ENCODE measurements at places on chromosomes 16 and 17. TPM values are rescaled to one million over a fixed set of nuclear protein-coding genes. Genes with fewer than 3 reads are reported as not detected.

DNA sequence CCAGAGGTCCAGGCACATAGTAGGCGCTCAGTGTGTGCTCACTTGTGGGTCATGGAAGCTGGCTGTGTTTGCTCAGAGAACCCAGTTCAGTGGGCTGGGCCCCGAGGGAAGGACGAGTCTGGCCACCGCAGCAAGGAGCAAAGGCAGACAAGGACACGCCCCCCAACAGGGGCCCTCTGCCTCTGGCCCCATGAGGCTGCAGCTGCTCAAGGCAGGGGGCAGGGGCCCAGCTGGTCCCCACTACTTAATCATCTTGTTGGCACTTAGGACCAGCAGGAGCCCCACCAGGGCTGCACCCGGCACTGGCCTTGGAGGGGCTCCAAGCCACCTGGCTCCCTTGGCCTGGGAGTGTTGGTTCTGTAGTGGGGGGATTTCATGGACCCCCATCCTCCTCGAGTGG lies 16.1 kb downstream of the KCNJ12 start:
- DNase-seq: no peak

The CMTM1 gene
- 8.3 TPM for total RNA-seq

The HP gene
- not detected for total RNA-seq

The TMC7 gene
- total RNA-seq: 16.9 TPM

DNA sequence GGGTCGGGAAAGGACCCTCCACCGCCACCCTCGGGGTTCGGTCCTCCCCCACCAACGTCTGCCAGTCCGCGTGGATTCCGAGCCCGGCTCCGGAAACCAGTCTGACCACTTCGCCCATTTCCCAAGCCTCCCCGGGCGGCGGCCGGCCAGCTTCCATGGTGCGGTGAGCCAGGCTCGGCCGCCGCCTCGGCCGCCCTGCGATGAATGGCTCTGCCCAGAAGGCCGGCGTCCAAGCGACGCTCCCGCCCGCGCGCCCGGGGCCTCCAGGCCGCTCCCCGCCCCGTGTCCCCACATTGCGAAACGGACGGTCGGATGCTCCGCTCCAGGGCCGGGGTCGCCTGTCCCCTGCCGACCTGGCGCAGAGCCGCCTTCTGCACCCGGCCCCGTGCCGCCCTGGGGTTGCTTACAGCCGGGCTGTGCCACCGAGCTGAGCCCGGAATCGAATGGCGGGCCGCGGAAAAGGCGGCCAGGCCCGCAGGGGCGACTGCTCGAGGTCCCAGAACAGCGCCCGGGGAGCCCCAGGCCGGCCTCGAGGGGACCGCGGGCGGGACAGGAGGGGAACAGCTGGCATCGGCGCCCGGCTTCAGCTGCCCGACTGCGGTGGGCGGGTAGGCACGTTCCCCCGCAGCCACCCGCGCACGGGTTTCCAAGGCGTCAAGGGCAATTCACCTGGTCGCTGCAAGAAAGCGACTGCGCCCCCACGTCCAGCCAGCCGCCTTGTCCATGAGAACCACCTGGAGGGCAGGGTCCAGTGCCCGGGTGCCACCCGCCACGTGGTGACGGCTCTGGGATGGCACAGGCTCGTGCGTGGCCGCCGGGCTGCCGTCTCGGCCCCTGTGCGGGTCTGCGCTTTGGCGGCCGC lies 18.3 kb upstream of the CBX8 start:
- DNase-seq: peak; percentile 24

- no peak for DNase-seq
Measured at GRCh38 chr17:66749217-66749832, 85.6 kb upstream of the CACNG5 start.

DNA sequence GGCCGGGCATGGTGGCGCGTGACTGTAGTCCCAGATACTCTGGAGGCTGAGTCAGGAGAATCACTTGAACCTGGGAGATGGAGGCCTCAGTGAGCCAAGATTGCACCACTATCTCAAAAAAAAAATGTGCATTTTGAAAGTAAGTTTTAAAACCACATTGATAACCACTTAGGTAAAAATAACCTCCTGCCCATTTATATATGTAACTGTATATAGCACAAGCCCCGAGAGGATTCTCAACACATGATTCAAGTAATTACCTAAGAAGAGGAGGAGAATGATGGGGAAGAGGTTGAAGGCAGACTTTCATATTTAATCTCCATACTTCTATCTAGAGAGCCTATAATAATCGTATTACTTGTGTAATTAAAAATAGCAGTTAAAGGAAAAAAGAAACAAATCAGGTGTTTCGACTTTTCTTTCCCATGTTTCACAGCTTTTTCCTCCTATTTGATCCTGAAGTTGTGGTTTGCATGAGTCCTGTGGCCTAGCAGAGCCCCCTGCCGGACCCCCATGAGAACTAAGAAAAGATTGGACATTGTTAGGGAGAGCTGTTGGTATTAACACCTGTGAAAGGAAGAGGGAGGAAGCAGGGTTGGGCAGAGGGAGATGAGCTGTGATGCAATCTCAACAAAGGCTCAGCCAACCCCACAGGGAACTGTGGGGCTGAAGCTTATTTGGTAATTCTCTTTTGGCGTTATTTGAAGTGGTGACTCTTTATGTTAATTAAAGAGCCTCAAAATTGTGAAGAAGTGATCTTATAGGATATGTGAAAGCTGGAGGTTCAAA lies 22.1 kb downstream of the PMFBP1 start:
- DNase-seq: no peak

DNA sequence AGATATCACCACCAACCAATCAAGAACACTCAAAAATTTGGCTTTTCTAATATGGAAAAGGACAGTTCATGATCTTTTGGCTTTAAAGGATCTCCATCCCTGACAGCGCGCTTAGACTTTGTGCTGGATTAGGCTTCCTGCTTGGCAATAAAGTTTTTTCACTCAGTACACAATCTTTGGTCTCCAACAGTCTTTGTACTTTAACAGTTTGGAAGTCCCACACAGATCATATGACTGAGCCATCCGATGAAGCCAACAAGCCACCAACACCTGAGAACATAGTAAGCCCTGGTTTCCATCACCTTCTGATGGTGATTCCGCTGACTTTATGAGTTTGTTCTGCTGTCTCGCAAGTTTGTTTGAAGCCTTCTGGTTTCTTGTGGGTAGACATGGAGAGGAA lies 34.3 kb downstream of the SMURF2 start:
- no peak for DNase-seq

DNA sequence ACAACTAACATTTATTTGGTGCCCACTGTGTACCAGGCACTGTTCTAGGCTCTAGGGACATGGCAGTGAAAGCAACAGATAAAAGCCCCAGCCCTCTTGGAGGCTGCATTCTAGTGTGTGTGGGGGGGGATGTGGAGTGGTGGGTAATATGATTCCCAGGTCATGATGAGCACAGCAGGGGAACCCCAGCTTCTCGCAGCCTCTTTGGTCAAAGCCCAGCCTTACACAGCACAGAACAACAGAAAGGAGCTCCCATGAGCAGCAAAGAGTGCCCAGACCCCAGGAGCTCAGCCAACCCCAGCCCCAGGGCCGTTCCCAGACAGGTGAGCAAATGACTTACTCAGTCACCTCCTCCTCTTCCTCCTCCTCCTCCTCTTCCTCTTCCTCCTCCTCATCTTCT lies 21.9 kb downstream of the CNGB1 start:
- no peak for DNase-seq

The TMEM101 gene
- 32.1 TPM for total RNA-seq

The EVPL gene
- total RNA-seq: not detected

The PTGES3L gene
- 1.5 TPM for total RNA-seq

The OTOP2 gene
- total RNA-seq: not detected

The HBA1 gene
- total RNA-seq: not detected

DNA sequence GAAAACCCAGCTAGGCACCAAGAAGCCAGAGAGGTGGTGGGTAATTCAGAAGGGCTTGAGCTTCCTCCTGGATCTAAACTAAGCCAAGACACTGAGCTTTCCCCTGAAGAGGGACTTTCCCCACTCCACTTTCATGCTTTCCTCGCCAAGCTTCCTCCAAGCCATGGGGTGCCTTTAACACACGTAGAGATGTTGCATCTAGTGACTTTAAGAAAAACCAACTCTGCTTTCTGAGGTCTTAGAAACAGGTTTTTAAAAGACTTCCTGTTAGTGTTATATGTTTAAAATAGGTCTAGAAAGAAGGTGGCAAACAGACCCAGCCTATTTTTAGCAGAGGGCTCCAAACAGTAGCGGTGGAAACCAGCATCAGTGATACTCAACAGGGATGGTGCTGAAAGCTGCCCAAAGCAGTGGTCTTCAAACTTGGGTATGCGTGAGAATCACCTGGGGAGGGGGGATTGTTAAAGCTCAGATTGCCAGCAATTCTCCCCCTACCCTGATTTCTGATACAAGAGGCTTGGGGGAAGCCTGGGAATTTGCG lies 585.6 kb downstream of the CDH13 start:
- no peak for DNase-seq

The ABCC12 gene
- total RNA-seq: 0.31 TPM

The CAPNS2 gene
- total RNA-seq: 1.2 TPM

DNA sequence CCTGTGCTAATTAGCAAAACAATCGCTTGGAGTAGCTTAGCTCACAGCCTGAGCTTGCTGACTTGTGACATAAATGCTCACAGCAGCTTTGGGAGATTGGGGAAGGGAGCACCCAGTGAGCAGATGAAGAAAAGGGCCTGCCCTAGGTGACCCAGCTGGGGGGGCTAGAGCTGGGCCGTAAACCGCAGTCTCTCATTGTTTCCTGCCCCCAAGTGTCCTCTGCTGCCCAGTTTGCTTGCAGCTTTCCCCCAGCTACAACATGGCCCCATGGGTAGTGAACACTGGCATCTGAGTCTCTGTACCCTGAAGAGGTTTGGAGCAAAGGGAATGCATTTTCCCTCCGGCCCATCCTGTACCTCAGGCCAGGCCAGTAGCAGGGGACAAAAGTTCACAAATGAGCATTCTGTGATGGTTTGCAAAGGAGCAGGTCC lies 349.4 kb downstream of the SLC39A11 start:
- DNase-seq: no peak

The CEP95 gene
- total RNA-seq: 47.8 TPM

DNA sequence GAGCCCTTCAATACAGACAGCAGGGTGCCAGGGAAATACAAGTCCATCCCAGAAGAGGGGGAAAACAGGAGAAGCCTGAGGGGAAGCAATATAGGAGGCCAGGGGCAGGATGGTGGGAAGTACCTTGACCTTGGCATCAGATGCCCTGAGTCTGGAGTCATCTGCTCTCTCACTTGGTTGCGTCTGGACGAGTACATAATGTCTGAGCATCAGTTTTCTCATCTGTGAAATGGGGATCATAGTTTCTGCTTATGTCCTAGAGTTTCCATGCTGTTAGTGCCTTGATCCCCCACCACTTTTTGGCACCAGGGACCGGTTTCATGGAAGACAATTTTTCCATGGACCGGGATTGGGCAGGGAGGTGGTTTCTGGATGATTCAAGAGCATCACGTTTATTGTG lies 2.3 kb downstream of the STAT5A start:
- DNase-seq: no peak

The ZP2 gene
- total RNA-seq: 4.1 TPM

DNA sequence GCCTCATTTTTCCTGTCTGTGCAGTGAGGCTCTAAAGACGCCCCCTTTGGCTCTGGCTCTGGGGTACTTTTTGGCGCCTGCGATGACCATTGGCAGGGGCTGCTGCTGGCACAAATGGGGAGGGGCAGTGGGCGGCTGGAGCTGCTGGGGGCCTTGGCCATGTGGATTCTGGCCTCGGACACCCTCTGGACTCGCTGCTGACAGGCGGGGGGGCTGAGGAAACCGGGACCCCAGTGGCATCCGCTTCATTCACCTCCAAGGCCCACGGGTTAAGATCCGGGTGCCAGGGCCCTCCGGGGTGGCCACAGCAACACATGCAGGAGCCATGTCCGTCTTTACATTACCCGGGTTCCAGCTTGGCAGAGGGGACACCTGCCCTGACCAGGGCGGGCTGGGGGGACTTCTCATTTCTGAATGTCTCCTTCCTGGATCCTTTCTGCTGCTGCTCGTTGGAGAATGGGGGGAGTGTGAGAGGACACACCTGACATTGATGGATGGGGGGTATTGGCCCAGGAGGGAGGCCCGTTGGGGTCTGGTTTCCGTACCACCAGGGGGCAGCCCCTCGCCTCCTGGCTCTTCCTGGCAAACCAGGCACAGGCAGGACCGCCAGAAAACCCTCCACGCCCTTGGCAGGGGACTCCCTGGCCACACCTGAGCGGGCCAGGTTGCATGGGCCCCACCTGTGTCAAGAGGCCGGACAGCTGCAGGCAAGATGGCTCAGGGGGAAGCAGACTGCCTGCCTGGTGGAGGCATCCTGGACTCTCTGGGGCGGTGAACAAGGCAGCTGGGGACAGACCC lies 21.8 kb downstream of the GSE1 start:
- peak; percentile 38 for DNase-seq

GRCh38 chr17:13491916-13492736 lies 109.6 kb downstream of the HS3ST3A1 start:
- DNase-seq: no peak

The ZG16B gene
- 1.3 TPM for total RNA-seq

DNA sequence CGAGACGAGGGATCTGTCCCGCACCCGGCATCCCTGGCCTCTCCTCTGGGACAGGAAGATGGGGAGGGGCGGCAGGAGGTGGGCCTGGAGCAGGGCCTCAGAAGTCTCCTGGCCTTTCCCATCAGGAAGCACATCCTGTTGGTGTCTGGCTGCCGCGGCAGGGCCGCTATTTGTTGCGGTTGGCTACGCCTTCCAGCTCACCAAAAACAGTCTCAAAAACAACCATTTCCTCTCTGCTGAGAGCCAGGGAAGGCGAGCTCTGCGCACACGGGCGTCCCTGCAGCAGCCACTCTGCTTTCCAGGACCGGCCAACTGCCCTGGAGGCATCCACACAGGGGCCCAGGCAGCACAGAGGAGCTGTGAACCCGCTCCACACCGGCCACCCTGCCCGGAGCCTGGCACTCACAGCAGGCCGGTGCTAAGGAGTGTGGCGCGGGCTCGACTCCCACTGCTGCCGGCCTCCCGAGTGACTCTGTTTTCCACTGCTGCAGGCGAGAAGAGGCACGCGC lies at the start of gene TMEM204:
Gene TMEM204, plus strand, starts transcription at position 224 of the 509 bp plus-strand sequence. CDS start 610 bp downstream, outside the sequence.
- peak; percentile 69 for DNase-seq

DNA sequence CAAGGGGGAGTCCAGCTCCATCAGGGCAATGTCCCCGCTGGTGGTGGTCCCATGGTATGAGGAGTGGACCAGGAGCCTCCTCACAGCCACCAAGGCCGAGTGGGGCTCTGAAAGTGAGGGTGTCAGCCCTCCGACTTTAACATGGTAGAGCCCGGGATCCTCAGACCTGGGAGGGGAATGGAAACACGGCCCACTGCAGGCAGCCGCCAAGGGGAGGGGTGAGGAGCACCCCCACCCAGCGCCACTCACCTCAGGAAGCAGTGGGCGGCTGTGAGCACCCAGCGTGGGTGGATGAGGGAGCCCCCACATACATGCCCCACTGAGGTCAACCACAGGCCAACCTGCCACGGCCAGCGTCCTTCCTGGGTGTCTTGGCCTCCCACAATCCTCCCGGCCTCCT lies 10.8 kb downstream of the ZG16B start:
- DNase-seq: no peak

The ICAM2 gene
- 52.1 TPM for total RNA-seq

The CMTR2 gene
- total RNA-seq: 26.7 TPM
